ENCODE measurements at places on chromosomes 7 and 10.
A peak's percentile ranks its signal among the peaks of the same experiment; 100 is the strongest.

- DNase-seq, result no peak
These were observed 88.0 kb upstream of the MALRD1 start for GRCh38 chr10:18960466-18961079.

GRCh38 chr7:22702516-22702915 is 24.5 kb upstream of the IL6 start:
- no peak for DNase-seq

DNA sequence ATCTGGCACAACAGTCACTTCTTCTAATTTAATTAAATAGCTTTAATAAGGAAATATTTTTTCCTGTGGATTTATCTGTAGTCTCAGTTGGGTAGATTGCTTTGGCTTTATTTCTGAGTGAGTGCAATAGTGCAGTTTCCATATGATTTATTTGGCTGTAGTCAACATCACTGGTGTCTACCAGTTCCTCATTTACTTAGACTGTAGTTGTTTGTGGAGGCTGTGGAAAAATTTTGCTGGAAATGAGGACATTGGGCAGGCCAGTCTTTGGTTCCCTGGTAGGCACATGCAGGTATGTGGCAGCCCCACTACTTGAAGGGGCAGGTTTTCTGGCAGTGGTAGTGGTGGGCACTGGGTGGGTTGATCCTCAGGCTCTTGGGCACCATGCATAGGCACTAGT is 15.5 kb downstream of the TAS2R40 start:
- DNase-seq, result no peak

GRCh38 chr7:123154231-123154860 is 45.4 kb downstream of the SLC13A1 start:
- DNase-seq, result peak; percentile 51

- DNase-seq, result no peak
These were observed at the start of gene YWHAG for GRCh38 chr7:76358481-76359110. YWHAG (minus strand) TSS chr7:76358991; CDS start chr7:76358808, 183 bp downstream.

GRCh38 chr7:10930551-10930950 is 43.1 kb upstream of the PHF14 start:
- DNase-seq, result no peak

GRCh38 chr7:35370687-35371086 is 116.8 kb upstream of the TBX20 start:
- DNase-seq, result no peak

- DNase-seq, result no peak
These were observed 918.6 kb upstream of the AUTS2 start for GRCh38 chr7:68679459-68680234.

GRCh38 chr7:27138985-27139333 is 4.5 kb downstream of the HOXA5 start:
- DNase-seq, result no peak

GRCh38 chr7:42994096-42994495 is 61.9 kb downstream of the MRPL32 start:
- DNase-seq, result no peak

- DNase-seq, result no peak
These were observed 290.9 kb downstream of the PTPRN2 start for GRCh38 chr7:158296798-158297104.

- no peak for DNase-seq
These were observed 297.2 kb downstream of the C7orf25 start for GRCh38 chr7:42614636-42615035.

- DNase-seq, result no peak
These were observed 44.3 kb downstream of the INSYN2A start for GRCh38 chr10:127151981-127152699.

GRCh38 chr10:79411546-79412495 is 33.6 kb downstream of the ZCCHC24 start:
- no peak for DNase-seq
